ENCODE measurements at places on chromosomes 7 and 10.

GRCh38 chr10:84494849-84495180, 166.4 kb downstream of the CCSER2 start:
- DNase-seq: no peak
- no peaks in the 10 kb centered on the region for H3K4me1 ChIP-seq
- H3K27ac ChIP-seq: no peak overlapping the region
- H3K36me3 ChIP-seq: no peaks in the 10 kb centered on the region

GRCh38 chr10:86798611-86799010, 42.2 kb downstream of the BMPR1A start:
- no peaks in the 10 kb centered on the region for H3K27me3 ChIP-seq
- no peak for DNase-seq
- no peak overlapping the region for H3K27ac ChIP-seq
- no peaks in the 10 kb centered on the region for H3K36me3 ChIP-seq
- H3K4me1 ChIP-seq: peaks cover 26% of the 10 kb centered on the region
- no peak overlapping the region for H3K4me3 ChIP-seq

GRCh38 chr7:98116656-98117461, 10.2 kb downstream of the LMTK2 start:
- no peaks in the 10 kb centered on the region for H3K36me3 ChIP-seq
- DNase-seq: no peak
- no peaks in the 10 kb centered on the region for H3K27me3 ChIP-seq
- no peak overlapping the region for H3K4me3 ChIP-seq
- no peak overlapping the region for H3K27ac ChIP-seq

DNA sequence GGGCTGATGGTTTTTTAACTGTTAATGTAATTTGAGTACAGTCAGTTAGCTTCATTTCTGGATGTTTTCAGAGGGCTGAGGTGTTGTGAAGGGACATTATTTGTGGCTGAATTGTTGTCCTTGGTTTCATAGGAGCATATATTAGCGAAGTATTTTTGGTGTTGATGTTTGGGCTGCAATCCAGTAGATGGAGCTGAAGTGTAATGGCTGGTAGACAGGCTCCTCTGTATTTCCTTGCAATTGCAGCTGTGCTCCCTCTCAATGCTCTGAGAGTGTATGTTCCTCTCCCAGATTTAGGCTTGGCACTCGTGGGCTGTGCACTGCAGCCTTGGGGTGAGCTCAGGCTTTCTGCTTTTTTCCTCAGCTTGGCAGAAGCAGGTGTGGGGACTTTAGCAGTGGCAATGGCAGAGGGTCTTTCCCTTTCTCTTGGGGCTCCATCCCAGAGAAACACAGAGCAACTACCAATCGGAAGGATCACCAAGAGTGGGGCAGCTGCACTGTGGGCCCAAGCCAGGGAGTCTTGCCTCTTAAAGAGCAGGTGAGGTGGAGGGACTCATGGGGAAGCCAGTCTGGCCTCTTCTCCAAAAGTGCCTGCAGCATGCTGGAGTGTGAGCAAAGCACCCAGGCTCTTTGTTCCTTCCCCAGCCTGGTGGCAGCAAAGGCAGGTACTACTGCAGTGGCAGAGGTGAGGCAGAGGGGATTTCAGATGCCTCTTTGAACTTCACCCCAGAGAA, 544.4 kb downstream of the SH2D4B start:
- H3K4me3 ChIP-seq: no peak overlapping the region
- H3K27me3 ChIP-seq: no peaks in the 10 kb centered on the region
- no peaks in the 10 kb centered on the region for H3K36me3 ChIP-seq
- no peak for DNase-seq
- no peak overlapping the region for H3K27ac ChIP-seq

DNA sequence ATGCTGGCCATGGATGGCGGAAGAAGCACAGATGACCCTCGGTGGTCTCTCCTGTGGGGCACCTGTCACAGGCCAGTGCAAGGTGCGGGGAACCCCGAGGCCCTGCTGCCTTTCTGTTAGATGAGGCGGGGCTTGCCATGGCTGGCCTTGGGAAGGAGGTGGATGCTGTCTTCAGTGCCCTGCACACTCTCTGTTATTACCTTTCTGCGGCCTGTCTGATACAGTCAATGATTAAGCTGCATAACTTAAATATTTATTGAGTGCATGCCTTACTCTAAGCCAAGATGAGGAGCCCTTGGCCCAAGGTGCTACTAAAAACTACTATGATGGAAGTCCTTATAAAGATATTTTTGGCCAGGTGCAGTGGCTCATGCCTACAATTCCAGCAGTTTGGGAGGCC, 36.7 kb upstream of the MNX1 start:
- no peaks in the 10 kb centered on the region for H3K36me3 ChIP-seq
- no peaks in the 10 kb centered on the region for H3K27me3 ChIP-seq
- DNase-seq: no peak
- H3K4me1 ChIP-seq: no peaks in the 10 kb centered on the region

Data from testis (tissue), 5 donors.